ENCODE measurements at places on chromosomes 6 and 20. TPM values are rescaled to one million over a fixed set of nuclear protein-coding genes. Genes with fewer than 3 reads are reported as not detected.

CCDC170 gene
- total RNA-seq: 0.22 TPM

SLC13A3 gene
- 5.0 TPM for total RNA-seq

ZNF831 gene
- not detected for total RNA-seq

SEMG1 gene
- not detected for total RNA-seq

RIPOR3 gene
- total RNA-seq: 0.29 TPM

PHACTR1 gene
- total RNA-seq: 8.6 TPM

GJA1 gene
- 34.1 TPM for total RNA-seq

CST2 gene
- not detected for total RNA-seq

DNA sequence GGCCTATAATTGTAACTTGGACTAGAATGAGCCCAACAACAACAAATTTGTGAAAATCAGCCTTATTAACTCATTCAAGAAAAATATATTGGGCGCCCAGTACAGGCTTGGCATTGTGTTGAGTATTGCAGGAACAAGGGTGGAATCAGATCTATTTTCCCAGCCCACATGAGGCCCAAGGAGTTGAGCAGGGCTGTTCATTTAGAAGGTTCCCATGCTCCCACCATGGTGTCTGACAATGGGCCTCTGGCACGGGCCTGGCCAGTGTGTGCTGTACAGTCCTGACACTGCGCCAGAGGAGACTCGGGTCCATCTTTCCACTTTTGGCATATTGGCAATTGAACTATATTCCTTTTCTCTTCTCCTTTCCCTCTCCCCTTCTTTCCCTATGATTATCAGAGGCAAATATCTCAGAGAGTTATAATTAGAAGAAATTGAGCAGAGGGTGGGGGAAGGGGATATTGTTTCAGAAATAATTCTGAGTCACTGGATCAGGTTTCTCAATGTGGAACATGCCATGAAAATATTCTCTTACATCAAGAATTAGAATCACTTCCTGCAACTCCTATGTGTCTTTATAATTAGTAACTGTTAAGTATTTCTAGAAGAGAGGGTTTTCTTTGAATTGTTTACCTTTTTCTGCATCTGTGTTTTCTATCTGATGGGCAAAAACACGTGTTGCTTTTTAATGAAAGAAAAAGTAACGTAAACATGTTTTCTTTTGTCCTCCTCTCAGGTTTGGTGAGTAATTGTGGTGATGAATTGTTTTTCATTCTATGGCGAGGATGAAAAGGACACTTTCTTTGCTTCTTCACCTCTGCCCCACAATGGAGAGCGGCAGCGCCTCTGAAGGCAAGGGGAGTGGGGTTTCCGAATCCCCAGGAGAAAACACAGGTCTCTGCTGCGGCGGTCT lies 209.4 kb downstream of the FOXA2 start:
- no peak for DNase-seq
- H3K4me1 ChIP-seq: peaks cover 32% of the 10 kb centered on the region
- no peak overlapping the region for H3K4me3 ChIP-seq
- H3K27me3 ChIP-seq: no peaks in the 10 kb centered on the region

GRCh38 chr20:17520583-17520982 lies 10.6 kb downstream of the BFSP1 start:
- peaks cover 1% of the 10 kb centered on the region for H3K4me1 ChIP-seq
- H3K27me3 ChIP-seq: peaks cover 3% of the 10 kb centered on the region
- peaks cover under 1% of the 10 kb centered on the region for H3K36me3 ChIP-seq
- no peak for DNase-seq

DNA sequence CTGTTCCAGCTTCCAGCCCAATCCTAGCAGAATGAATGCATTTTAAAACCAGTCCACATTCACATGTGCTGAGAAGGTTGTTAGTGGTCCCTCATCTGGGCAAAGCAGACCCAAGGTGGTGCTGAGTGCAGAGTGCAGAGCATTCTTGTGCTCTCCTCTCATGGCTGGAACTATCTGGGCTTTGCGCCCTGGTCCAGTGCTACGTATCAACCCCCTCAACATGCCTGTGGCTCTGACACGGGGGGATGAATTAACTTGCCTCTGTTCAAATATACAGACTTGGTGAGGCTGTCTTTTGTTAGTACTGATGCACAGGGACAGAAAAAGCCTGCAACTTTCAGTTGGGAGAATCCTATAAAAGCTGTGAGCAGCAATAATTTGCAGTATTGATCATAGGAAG lies 42.5 kb downstream of the PANK2 start:
- no peaks in the 10 kb centered on the region for H3K27me3 ChIP-seq
- no peak overlapping the region for H3K27ac ChIP-seq
- H3K36me3 ChIP-seq: peaks cover 6% of the 10 kb centered on the region
- H3K4me3 ChIP-seq: no peak overlapping the region

GRCh38 chr6:53483423-53484353 lies 61.2 kb downstream of the GCLC start:
- no peak overlapping the region for H3K27ac ChIP-seq
- no peak for DNase-seq
- no peak overlapping the region for H3K4me3 ChIP-seq
- no peaks in the 10 kb centered on the region for H3K4me1 ChIP-seq

DNA sequence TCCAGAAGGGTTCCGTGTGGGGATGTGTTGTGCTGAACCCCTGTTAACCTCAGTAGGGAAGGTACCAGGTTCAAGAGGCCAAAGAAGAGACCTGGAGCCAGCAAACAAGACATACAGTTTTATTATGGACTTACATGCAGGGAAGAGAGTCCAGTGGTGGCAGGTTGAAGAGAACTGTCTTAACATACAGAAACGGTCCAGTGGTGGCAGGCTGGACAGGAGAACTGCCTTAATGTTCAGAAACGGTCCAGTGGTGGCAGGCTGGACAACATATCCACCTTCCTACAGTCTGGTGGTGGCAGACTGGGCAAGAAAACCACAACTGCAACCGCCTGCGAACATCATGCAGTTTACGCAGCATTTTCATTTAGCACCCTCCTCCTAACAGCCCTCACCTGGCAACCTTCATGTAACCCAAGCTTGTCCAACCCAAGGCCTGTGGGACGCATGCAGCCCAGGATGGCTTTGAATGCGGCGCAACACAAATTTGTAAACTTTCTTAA lies 75.9 kb downstream of the PHACTR3 start:
- H3K27me3 ChIP-seq: peaks cover 19% of the 10 kb centered on the region
- H3K4me3 ChIP-seq: no peak overlapping the region
- no peak for DNase-seq
- no peak overlapping the region for H3K27ac ChIP-seq
- H3K36me3 ChIP-seq: peaks cover 1% of the 10 kb centered on the region

DNA sequence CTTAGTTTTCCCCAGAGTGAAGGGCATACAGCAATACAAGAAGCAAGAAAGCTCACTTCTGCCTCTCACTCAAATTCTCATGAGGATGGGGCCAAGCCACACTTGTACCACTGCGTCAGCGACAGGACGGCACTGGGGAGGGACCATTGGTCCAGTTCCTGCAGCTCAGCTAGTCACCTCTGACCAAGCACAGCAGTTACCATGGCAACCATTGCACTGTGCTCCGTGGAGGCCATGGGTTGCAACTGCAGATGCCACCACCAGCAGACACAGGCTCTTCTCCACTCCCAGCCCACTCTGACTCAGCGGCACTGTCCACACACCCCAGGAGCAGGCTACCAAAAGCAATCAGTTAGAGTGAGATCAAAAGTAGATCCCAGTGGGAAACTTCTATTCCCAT lies 441.1 kb upstream of the ARID1B start:
- H3K36me3 ChIP-seq: peaks cover 7% of the 10 kb centered on the region
- H3K4me3 ChIP-seq: no peak overlapping the region
- H3K27me3 ChIP-seq: no peaks in the 10 kb centered on the region

DNA sequence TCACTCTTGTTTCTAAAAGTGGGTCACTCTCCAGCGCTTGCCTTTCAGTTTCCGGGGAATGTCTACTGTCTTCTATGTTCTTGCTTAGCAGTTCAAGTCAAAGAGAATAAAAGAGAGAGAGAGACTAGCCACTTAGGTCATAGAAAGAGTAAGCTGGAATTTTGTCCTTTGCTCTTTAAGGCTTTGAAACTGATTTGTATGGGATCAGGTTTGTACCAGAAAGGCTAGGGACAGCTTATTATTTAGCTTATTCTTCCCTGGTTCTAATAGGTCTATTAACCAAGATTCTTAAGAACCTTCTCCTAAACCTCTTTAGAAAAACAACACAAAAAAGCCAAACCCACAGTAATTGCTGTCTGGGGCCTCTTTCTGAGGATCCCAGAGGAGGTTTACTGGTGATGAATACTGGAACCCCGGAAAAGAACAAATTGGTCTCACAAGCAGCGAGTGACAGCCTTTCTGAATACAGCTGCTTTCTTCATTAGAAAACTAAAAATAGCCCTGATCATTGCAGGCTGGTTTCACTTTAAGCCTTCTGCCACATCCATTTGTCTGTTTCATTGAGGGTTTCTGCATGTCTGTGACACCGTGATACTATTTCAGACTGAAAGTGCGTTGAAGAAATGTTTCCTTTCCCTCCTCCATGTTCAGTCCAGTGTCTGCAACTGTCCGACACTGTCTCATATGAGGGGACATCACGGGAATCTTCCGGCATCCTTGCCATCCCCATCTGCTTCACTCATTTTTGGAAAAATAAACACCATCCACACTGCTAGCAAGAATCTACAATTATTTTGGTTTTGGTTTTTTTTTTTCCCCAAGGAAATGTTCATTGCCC lies 75.1 kb upstream of the ATXN1 start:
- no peak overlapping the region for H3K4me3 ChIP-seq
- H3K36me3 ChIP-seq: no peaks in the 10 kb centered on the region
- H3K4me1 ChIP-seq: peaks cover 15% of the 10 kb centered on the region
- no peak for DNase-seq
- no peak overlapping the region for H3K27ac ChIP-seq

GRCh38 chr6:6751619-6752023 lies 163.1 kb downstream of the LY86 start:
- H3K4me1 ChIP-seq: peaks cover 16% of the 10 kb centered on the region
- H3K27ac ChIP-seq: no peak overlapping the region
- H3K36me3 ChIP-seq: no peaks in the 10 kb centered on the region
- H3K4me3 ChIP-seq: no peak overlapping the region
- H3K27me3 ChIP-seq: no peaks in the 10 kb centered on the region

GRCh38 chr20:49597825-49598395 lies 30.0 kb upstream of the PTGIS start:
- no peak overlapping the region for H3K27ac ChIP-seq
- H3K27me3 ChIP-seq: no peaks in the 10 kb centered on the region
- DNase-seq: no peak
- H3K36me3 ChIP-seq: no peaks in the 10 kb centered on the region
- no peak overlapping the region for H3K4me3 ChIP-seq

DNA sequence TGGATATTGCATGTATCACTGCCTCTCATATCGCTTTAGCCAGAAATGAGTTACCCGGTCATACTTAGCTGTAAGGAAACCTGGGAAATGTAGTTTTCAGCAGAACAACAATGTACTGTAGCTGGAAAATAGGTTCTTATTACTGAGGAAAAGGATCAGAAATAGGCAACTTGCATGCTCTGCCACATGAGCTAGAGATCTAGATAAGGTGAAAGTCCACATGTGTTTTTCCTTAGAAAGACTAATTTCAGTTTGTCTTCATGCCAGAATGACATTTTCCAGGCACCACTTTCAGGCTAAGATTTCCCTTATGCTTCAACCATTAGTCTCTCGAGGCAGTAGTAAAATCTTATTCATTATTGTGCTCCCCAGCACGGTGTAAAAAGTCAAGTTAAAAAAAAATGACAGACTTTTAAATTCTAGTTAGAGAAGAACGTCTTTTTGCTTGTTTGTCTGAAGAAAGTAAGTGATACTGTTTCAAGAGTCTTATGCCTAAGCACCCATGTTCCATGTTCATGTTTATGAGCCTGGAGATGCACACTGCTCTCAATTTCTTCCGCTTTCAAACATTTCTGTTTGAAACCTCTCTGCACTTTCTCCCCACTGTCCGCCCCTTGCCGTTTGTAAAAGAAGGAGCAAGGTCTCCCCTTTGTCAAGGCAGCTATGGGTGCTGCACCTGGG lies 67.6 kb downstream of the ZNF831 start:
- DNase-seq: no peak
- peaks cover 56% of the 10 kb centered on the region for H3K27me3 ChIP-seq
- H3K27ac ChIP-seq: no peak overlapping the region
- no peak overlapping the region for H3K4me3 ChIP-seq

- H3K36me3 ChIP-seq: peaks cover 10% of the 10 kb centered on the region
- no peaks in the 10 kb centered on the region for H3K4me1 ChIP-seq
- no peaks in the 10 kb centered on the region for H3K27me3 ChIP-seq
- no peak overlapping the region for H3K4me3 ChIP-seq
These were observed 29.7 kb upstream of the ZNF337 start for GRCh38 chr20:25726357-25726756.

DNA sequence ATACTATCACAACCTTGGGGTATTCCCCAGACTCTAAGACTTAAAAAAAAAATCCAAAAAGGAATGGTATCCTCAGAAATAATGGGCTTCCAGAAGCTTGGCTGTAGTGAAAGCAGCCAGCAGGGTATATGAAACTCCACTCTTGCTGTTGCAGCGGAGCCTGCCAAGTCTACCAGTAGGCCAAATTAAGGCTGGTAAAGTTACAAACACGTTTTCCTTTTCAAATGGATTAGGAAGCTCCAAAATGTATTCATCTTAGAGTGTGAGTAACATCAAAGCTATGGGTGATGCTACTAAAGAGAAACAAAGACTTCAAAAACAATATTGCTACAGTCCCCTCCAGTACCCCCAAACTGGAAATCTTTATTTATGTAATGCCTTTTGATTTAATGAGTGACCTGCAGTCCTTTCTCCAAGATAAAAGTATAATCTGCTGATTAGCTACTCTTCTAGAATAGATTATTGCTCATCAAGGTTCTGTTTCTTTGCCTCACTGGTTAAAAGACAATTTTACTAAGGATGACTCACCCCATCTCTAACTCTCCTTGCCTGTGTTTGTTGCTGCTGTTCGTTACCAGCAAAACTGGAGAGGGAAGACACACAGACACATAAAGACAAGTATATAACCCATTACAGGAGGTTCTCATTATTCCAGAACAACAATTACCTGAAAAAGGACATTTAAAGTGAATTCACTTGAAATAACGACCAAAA lies 84.9 kb downstream of the BTBD9 start:
- no peak for DNase-seq
- H3K36me3 ChIP-seq: no peaks in the 10 kb centered on the region
- H3K27me3 ChIP-seq: no peaks in the 10 kb centered on the region
- H3K4me3 ChIP-seq: no peak overlapping the region
- no peaks in the 10 kb centered on the region for H3K4me1 ChIP-seq

DNA sequence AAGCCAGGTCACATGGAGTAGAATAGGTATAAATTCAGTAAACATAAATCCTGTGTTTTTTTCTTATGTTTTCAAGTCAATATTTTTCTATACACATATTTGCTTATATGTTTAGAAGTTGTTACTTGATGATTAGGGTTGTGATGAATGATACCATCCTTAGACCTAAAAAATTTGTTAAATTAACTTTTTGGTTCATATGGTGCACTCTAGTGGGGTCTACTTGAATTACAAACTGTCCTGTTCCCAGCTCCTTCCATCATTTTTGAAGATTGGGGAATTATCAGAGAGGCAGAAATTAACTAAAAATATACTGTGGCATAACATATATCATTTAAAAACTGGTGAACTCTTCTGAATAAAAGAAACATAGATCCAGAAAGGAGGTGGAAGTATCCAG lies 48.3 kb upstream of the RIPPLY2 start:
- no peaks in the 10 kb centered on the region for H3K27me3 ChIP-seq
- H3K4me1 ChIP-seq: no peaks in the 10 kb centered on the region
- peaks cover 1% of the 10 kb centered on the region for H3K36me3 ChIP-seq
- H3K4me3 ChIP-seq: no peak overlapping the region
- H3K27ac ChIP-seq: no peak overlapping the region
- no peak for DNase-seq

Data from progenitor cell of endocrine pancreas (in vitro differentiated cells).